ENCODE measurements at places on chromosomes 2 and 18.

GRCh38 chr2:23745726-23746105 is 181.2 kb downstream of the ATAD2B start:
- peak; percentile 27 for DNase-seq

DNA sequence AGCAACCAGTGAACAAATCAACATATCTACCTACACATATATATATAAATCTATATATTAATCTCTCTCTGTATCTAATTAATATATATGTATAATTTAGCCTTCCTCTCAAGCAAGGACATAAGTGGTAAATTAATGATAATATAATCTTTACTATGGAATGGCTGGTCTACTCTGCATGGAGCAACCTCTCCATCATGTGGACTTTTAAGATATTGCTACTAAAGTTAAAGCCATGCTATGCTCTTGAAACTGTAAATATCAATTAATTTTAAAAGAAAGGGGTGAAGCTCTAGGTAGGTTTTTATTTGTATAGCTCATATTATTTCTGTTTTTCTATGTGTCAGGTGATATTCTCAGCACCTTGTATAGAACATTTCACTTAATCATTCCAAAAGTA is 147.0 kb downstream of the PPP1R1C start:
- DNase-seq, result peak; percentile 18

- DNase-seq, result no peak
Measured at GRCh38 chr18:36734596-36734995, 94.2 kb downstream of the TPGS2 start.

GRCh38 chr2:119114266-119114665 is 44.3 kb downstream of the C1QL2 start:
- DNase-seq, result no peak

DNA sequence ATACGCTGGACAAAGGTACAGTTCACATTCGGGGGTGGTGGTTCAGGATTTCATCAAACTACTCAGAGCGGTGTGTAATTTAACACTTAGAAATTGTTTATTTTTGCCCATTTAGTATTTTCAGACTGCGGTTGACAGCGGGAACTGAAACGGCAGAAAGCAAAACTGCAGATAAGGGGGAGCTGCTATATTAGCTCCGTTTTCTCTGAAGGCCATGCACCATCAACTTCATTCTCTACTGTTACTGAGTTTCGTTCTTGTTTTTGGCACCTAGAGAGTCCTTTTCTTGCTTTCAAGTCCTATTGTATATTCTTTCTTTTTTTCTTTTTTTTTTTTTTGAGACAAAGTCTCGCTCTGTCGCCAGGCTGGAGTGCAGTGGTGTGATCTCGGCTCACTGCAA is 121.5 kb upstream of the SP3 start:
- DNase-seq, result no peak
